ENCODE measurements at places on chromosomes 2 and 18.

DNA sequence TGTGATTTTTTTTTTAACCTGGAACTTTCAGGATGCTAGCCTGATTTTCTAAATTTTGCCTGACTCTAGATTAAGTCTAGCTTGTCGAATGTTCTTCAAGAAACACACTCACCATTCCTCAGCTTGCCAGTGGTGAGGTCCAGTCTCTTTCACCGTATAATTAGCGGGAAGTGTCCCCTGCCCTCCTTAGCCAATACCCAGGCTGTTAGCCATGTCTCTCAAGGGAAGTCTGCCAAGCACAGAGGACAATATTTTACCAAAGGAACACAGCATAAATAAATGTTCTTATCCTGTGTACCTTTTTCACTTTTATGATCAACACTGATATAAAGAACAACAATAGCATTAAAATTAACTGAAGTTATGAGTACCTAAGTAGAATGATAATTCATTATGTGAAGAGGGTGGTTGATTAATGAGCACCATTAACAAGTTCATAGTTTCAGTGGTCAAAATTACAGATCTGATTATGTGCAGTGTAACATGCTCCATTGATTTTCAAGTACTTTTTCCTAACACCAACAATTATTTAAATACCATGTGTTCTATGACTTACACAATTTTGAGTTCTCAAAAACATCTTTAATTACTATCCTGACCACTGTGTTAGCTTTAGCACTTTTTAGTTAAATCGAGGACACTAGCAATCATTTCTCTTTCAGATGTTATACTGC lies 445.8 kb upstream of the RAB12 start:
- no peak for DNase-seq

DNA sequence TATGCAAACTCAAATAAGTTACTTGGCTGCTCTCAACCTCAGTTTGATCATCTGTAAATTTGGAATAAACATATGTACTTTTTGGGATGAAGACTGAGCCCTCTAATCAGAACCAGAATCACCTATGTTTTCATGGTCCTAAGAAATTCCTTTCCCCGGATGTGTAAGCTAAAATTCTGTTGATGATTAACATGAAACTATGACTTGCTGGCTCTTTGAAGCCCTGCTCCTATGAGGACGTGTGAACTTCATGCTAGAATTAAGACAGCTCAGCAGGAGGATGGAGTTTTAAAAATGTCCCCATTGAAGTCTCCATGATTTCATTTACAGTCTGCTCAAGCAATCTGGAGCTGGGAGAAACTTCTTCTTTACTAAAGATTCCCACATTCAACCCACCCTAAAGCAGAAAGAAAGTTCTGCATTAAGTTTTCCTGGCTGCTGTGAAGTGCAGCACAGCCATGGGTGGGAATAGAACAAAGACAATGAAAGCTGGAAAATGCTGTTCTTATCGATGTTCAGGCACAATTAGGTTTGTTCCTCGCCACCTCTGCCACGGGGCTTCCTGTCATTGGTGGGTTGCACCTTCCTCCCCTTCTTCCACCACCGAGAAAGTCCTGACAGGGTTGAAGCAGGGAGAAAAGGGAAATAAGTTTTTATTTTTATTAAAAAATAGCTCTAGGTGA lies 50.9 kb downstream of the ADCYAP1 start:
- no peak for DNase-seq

GRCh38 chr2:23145460-23145859 lies 239.5 kb upstream of the KLHL29 start:
- no peak for DNase-seq

DNA sequence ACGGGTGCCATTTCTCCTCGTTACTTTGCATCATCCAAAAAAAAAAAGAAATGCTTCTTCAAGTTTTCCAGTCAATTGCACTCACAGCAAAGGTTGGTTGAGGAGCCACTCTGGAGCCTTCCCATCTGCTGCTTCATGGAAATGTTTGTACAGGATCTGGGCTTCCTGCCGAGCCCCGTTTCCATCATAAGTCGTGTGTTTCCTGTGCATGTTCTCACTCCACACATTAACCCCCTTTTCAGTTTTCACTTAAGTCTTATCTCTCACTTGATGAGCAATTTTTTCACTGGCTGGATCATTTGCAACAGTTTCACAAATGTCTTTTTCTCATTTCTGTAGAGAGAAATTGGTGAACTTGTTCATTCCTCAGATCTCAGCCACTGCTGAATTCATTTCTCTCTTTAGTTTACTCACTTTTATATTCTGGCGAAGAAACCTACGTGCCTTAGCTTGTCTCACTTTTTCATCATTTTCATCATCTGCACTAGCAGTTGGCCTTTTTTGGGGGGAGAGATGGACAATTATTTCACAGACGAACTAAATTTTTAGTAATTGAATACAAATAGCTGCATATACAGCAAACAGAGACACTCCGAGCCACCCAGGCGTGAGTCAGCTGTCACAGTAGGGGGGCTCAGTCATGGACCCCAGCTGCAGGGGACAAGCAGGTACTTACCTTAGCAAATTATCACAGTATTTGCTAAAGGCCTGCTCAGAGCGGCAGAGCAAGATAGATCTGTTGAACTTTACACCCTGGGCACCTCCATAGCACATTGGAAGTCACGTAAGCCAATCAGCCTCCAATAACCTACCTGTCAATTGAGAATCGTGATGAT lies 750.8 kb upstream of the ID2 start:
- DNase-seq = peak; percentile 58

- no peak for DNase-seq
These were observed 68.7 kb upstream of the FN1 start for GRCh38 chr2:215504547-215504946.

DNA sequence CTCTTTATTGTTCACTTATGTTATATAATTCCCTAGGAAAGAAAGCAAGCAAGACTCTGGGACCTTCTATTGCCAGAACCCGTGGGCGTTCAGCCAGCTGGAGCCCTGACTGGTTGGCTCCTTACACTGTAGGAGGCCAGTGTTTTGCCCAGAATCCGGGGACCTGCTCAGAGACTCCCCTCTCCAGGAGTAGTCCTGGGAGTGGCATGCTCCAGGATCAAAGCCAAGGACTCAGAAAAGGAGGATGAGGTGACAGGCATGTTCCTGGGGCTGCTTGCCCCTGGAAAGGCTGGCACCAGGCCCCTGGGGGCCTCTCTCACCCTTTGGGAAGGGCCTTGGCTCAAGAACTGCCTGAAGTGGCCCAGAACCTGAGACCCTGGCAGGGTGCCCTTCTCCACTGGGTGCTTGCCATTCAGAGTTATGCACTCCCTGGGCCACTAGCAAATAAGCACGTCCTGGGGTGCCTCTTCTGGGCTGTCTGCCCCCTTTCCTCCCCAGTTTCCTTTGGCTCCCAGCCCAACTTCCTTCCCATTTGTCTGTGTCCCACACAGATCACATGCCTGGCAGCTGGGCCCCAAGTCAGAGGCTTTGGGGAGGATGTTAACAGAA lies 19.6 kb upstream of the KIF3C start:
- peak; percentile 87 for DNase-seq

DNA sequence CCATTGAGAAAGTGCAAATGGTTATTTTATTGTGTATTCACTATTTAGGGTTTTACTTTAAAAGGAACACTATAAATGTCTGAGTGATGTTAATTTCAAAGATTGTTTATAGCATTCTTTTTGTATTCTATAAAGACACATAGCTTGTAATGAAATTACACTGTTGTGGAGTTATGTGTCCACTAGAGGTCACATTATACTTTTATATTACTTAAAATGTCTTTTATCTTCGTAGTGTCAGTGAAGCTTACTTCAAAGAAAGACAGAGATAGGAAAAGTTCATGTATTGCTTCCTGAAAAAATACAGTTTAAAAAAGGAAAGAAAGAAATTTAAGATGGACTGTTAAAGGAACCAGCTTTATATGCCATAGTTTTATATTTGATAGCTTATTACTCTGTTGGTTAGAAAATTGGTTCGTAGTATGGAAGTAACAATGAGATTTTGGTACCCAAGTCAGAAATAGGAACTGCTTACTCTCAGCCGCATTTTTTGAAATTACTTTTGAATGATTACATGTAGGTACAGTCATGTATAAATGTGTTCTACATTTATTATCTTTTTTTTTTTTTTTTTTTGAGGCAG lies 20.5 kb downstream of the APLF start:
- no peak for DNase-seq

DNA sequence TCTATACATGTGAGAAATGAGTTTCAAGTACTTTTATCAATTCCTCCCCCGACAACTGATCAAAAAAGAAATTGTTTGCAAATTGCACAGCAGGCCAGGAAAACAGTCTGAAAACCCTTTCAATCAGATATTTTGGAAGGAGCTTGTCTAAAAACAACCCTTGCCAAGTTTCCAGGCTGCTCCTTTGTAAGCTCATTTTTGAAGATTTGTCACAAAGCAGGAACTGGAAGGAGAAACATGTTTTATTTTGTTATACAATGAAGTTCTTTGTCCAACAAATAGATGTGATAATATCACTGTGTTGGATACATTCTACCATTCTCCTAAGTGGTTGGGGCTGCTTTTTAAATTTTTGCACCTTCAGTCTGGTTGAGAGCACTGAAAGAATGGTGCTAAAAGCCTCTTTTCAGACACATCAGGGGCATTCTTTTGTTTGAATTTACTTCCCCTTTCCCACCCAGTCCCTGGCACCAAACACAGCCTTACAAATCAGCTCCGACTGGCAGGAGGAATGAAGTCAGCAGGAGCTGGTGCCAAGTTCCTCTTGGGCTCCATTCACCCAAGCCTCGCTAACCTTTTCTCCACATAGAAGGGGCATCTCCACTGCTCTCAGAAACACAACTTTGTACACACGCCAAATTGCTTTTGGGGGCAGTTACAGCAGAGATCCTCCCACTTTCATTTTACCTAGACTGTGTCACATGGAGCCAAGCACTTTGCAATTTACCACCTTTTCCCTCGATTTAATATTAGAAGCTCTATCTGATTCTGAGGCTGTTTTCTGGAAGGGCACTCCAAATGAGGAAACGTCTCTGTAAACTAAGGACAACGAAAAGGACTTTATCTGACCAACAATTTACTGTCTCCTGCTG lies 88.0 kb downstream of the C1D start:
- DNase-seq = peak; percentile 36

DNA sequence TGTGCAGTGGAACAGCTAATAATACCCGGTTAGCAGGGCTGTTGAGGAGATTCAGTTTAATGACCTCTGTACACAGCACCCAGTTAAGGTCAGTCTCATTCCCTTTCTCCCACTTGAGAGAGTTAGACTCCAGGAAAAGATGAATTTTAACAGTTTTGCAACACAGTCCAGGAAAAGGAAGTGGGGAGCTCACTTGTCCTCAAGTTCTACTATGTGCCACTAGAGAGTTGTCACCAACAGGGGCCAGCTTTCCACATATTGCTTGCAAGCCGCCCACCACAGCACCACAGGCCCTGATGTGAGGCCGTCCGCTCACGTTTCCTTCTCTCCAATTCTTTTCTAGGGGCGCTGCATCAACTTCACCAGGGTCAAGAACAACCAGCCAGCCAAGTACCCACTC lies 142.1 kb downstream of the GFPT1 start:
- DNase-seq = no peak

GRCh38 chr2:42510608-42511243 lies 16.9 kb upstream of the KCNG3 start:
- no peak for DNase-seq
